Breast epithelium (tissue), 4 donors: ENCODE measurements at places on chromosomes 7 and 10. TPM values are rescaled to one million over a fixed set of nuclear protein-coding genes. Genes with fewer than 3 reads are reported as not detected.
A peak's percentile ranks its signal among the peaks of the same experiment; 100 is the strongest.

DRGX gene
- total RNA-seq = not detected

DNA sequence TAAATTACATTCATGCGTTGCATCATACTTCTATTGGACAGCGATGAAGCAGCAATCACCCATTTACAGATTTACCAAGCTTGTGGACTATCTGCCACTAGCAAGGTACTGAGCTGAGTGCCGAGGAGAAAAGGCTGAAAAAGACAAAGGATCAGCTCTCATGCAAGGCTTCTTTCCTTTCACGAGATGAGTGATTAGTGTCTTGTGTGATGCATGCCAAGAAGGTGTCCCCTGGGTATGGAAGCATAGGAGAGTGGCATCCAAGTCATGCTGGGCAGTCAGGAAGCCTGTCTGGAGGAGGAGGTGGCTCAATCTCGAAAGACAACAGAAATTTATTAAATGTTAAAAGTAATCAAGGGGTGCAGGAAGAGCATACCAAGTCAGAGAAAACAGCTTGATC is 40.9 kb downstream of the ACSM6 start:
- no peaks in the 10 kb centered on the region for H3K4me1 ChIP-seq
- DNase-seq = no peak
- no peak overlapping the region for H3K27ac ChIP-seq

- H3K4me1 ChIP-seq = no peaks in the 10 kb centered on the region
- H3K27ac ChIP-seq = no peak overlapping the region
- H3K27me3 ChIP-seq = no peaks in the 10 kb centered on the region
- DNase-seq = no peak
These were observed 32.6 kb downstream of the PRLHR start for GRCh38 chr10:118562851-118563250.

- H3K27ac ChIP-seq = no peak overlapping the region
- peaks cover 6% of the 10 kb centered on the region for H3K27me3 ChIP-seq
- DNase-seq = peak; percentile 61
- H3K36me3 ChIP-seq = no peaks in the 10 kb centered on the region
These were observed 31.7 kb downstream of the TECTB start for GRCh38 chr10:112314822-112315474.
